Stimulated activated CD8-positive, alpha-beta memory T cell treated with anti-CD3 and anti-CD28 coated beads, Interleukin-7, amount 100 ng/mL, for 1 hour (primary cell): ENCODE measurements at places on chromosomes 1 and 21.

DNA sequence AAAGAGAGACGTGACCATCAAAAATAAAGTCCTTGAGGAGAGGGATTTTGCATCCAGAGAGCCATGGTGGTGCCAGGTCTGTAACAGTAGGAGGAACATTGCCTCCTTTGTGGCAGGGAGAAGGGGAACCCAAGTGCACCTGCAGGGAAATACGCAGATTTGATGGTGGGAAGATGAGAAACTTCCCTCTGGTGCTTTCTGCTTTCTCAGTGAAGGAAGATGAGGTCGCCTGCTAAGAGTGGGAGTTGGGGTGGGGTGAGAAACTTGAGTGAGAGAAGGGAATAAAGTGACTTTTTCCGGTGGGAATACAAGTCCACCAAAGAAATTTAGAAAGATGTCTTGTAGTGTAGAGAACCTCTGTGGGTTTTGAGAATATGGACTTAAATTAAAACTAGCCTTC lies 9.1 kb downstream of the PLA2G4A start:
- DNase-seq = no peak

- no peak for DNase-seq
Observed at GRCh38 chr1:9687874-9688582, 36.5 kb downstream of the PIK3CD start.

- DNase-seq = no peak
Observed at GRCh38 chr1:154351363-154352068, 26.2 kb downstream of the ATP8B2 start.

DNA sequence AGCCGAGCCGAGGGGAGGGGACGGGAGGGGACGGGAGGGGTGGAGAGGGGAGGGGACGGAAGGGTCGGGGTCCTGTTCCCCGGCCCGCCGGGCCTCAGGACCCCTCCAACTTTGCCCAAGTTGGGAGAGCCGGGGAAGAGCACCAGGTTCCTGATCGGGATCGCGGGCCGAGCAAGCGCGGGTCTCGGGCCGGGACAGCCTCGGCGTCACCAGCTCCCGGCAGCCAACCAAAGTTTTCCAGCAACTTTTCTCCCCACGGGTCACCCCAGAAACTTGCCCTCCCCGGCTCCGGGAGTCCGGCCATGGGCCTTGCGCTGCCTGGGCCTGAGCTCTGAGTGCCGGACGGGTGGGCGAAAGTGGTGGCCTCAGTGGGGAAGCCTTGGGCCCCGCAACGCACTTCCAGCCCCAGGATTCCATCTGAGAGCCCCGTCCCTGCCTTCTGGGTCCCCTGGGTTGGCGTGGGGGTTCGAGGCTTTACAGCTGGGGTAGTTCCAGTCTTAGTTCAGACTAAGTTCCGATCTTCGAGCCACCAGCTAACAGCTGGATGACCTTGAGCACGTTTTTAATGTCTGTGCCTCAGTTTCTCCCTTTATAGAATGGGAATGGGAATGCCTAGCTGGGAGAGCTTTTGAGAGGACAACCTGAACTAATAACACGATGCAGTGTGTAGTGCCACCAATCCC lies 458 bp downstream of the ZC3H12A start:
- no peak for DNase-seq

GRCh38 chr1:102776071-102776470 lies 332.3 kb downstream of the COL11A1 start:
- DNase-seq = no peak

DNA sequence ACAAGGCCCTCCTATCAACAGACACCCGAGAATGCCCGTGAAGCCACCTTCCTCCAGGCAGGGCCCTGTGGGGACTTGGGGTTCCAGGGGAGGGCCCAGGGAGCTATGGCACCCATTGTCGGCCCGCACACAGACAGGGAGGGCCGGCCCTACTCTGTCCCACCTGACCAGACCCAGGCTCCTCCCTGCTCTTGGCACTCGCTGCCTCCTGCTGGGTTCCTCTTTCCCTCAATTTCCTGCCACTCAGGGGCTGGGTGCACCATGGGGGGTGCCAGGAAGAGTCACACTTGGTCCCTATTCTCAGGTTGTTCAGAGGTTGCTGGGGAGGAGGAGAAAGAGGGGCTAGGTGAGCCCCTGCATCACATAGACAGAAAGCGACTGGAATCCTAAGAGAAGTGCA lies 8.0 kb upstream of the OXCT2 start:
- no peak for DNase-seq

DNA sequence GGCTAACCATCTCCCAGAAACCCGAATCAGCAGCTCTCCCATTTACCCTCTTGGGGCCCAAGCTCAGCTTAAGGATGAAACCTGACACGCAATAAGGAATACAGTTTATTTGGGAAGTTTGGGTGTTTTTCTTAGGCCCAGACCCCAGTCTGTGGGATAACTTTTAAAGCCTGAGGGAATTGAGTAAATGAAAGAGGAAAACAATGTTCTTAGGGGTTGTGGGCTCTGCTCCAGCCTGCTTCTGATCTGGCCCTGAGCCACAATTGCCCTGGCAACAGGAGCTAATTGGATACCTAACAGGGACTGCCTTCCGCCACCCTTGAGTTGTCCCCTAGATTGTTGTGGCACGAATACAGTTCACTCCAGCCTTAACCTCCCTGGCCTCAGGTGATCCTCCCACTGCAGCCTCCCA lies 20.1 kb downstream of the DYRK3 start:
- no peak for DNase-seq

GRCh38 chr1:218874313-218874712 lies 299.4 kb upstream of the LYPLAL1 start:
- DNase-seq = no peak

- no peak for DNase-seq
Observed at GRCh38 chr1:46422261-46422871, 28.2 kb downstream of the FAAH start.

DNA sequence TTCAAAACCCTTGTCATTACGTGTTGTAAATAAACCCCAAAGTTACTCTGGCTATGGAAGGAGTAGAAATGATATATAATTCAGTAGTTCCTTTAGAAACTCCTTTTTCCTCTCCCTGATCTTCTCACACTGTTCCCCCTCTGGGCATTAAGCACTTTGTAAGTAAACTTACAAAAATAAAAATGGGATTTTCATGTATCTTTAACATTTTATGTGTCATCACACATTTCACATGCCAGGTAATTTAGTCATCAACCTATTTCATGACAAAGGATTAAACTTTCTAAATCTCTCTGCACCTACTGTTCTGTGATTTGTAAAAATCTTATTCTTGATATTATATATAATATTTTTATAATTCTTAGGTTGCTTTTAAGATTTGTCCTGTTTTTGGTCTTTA lies 176.9 kb downstream of the NEK7 start:
- DNase-seq = no peak

DNA sequence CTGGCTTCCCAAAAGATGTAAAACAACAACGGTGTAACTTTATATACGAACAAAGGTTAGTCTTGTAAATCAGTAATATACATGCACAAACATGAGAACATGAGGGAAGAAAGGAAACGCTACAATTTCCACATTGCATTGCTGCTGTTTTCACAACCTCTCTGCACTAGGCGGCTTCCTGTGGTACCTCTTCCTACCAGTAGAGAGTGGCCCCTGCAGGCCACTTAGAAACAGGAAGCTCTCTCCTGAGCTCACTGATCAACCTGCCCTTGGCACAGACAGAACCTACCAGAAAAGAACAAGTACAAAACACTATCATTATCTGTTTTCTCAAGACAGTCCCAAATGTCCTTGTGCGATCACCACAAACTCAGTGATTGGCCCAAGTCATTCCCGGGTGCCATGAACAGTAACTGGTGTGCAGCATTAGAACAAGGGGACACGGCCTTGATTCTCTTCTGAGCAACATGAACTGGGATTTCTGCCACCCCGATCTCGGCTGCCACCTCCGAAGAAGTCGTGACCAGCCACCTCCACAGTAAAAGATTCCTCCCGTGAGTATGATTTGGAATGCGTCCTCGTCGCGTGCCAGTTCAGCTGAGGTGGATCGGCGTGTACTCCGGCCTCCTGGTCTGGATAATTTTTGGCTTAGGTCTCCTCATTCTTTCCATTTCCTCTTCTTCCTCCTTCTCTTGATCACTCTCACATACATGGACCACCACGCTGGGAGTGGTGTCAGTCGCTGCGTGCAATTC lies 5.7 kb upstream of the KCNE1 start:
- DNase-seq = no peak

DNA sequence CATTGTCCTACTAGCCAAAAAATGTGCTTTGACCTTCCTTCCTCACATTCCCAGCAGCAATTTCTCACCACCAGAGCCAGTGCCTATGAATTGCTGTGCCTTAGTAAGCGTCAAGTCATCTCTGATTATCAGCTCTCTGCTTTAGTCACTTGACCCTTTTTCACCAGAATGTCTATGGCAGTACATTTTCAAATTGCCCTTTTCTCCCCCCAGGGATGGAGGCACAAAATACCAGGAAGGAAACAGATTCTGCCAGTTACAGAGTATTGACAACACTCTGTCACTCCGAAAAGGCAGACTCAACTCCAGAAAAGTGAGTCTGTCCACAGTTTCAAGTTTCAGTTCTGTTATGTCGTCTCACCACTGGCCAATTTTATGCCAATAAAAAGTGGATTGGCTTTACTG lies 167.4 kb downstream of the TNFSF18 start:
- no peak for DNase-seq

GRCh38 chr1:68551459-68551858 lies 54.6 kb upstream of the DEPDC1 start:
- no peak for DNase-seq

DNA sequence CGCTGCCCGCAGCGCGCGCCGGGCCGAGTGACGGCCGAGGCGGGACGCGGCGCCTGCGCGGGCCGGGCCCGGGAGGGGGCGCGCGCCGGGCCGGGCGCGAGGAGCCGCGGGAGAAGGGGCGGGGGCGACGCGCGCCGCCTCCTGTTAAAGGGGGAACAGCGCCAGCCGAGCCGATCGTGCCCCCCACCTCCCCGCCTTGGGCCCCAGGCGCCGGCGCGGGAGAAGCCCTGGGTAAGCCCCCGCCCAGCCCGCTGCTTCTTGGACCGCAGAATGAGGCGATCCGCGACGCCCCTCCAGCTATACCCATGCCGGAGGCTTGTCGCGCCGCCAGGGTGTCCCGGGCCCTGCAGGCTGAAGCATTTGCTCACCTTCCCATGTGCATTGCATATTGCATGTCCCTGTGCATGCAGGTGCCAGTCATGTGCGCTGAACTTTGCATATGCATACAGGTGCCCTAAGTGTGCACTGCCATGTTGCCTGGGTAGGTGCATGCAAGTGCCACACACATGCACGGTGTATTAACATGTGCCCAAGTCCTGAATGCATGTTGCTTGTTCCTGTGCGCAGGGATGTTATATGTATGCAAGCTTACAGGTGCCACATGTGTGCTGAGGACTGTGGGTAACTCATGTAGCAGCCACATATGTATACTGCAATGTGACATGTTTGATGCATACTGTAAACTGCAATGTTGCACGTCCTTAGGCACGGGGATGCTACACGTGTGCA lies at the start of gene ADGRB2:
Gene ADGRB2, minus strand, starts transcription at position 29 of the 729 bp plus-strand sequence. CDS start 7,119 bp downstream, outside the sequence.
- DNase-seq = no peak

- no peak for DNase-seq
Observed at GRCh38 chr1:214337511-214337910, 56.6 kb downstream of the SMYD2 start.

- no peak for DNase-seq
Observed at GRCh38 chr1:39926343-39926793, 24.7 kb upstream of the MYCL start.
